ENCODE measurements at places on chromosomes 2 and 18.

DNA sequence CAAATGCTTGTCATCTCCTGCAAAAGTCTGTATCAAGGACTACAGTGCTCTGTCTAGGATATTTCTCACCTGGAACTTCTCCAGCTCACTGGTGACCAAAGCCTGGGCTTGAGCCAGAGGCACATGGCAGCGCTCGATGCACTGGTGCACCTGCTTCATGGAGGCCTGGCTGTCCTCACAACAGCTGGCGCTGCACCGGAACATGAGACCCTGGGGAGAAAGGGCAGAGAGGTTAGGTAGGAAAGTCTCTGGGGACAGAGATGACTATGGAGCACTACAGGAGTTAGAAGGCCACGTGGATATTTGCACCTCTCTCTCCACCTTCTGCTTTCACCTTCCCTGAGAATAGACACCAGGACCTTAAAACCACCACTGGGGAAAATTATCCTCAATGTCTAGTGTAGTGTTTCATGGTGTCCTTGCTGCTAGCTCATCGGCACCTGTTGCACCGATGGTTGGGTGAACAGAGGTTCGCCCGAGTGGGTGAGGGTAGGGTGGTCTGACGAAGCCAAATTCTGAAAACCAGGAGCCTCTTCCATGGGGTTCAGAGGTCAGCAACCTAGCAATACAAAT is 1.0 kb downstream of the FAM136A start:
- DNase-seq = no peak

DNA sequence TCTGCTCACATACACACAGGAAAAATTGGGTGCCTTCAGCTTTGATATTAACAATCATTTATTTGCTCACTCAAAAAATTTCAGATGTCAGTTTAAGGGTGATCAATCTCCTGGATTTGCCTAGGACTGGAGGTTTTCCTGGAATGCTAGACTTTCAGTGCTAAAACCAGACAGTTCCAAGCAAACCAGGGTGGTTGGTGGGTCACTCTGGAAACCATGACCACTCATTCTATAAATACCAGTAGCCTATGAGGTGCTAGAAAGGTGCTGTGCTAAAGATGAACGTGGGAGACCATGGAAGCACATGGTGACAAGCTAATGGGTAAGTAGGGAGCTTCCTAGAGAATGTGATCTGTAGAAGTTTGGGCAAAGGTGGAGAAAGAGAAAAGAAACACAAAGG is 25.4 kb upstream of the STPG4 start:
- no peak for DNase-seq

GRCh38 chr2:32237996-32238395 is 26.7 kb downstream of the NLRC4 start:
- DNase-seq = no peak

- DNase-seq = no peak
Measured at GRCh38 chr18:60894254-60894945, 438.8 kb upstream of the CDH20 start.

- DNase-seq = no peak
Measured at GRCh38 chr2:191001032-191001431, 12.9 kb downstream of the STAT1 start.

DNA sequence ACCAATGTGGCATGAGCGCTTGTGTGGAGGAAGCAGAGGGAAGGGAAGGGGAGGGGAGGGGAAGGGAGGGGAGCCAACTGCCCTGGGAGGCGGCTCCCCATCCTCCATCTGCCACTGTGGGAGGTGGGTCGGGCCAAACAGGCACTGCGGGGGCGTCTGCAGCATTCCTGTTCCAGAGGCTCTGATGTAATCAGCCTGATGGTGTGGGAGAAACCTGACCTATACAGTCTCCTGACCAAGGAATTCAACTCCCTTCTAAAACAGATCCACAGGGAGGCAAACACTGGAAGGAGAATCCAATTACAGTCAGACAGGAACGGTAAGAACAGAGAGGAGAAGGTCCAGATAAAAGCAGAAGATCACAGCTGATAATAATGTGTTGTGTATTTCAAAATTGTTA is 88.8 kb downstream of the CD8B2 start:
- DNase-seq = no peak

DNA sequence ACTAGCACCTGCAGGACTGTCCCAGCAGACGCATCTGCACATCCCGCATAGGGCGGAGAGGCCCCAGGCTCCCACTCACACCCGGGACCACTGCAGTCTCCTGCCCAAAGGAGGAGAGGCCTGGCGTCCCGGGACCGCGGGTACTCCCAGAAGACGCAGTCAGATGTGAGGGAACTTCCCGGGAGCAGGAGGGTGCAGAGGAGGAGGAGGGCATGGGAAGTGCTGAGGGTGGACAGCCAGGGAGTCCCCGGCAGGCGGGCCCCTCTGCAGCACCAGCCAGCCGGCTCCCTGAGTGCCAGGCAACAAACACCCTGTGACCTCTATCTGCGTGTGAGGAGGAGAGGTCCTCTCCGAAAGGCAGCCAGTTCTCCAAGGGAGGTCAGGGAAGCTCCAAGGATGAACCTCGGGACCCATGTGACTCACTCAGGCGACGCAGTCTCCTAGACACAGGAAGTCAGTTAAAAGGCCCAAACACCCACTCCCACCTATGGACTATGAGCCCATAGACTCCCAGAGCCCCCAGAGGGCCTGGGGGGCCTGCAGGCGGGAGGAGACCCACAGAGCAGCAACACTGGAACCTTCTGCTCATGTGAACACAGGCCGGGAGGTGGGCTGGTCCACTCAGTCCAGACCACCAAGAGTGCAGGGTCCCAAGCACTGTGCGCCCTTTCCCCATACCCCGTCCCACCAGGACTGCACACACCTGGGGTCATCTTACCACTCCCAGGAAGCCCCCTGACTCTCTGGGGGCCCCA is 4.2 kb downstream of the PXDN start:
- DNase-seq = no peak

DNA sequence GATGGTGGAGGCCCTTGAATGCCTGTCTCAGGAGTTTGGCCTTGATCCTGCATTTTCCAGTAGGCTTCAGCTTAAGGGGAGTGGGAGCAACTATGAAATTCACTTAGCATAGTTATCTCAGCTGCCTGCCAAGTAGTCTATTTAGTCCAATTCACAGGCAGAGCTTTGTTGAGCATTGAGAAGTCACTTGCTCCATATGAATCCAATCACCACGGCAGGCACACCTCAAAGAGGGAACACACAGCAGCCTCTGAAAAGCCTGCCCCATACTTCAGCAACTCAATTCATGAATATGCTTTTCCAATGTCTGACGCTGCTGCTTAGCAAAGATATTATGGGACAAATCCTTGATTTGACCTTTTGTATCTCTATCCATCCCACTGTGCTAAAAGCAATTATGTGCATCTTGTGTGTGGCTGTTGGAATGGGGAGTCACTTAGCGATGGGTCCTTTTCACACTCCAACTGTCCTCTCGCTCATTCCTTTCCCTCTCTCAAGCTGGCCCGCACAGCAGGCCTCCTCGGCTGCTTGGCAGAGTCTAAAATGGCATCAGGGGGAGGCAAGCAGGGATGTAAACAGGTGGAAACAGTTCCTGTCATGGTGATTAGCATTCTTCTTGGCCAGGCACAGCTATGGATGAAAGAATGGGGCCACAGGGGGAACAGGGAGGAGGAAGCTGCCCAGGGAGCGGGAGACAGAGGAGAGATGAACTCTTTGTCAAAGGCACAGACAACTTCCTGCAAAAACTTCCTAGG is 56.0 kb upstream of the LRPPRC start:
- DNase-seq = no peak

DNA sequence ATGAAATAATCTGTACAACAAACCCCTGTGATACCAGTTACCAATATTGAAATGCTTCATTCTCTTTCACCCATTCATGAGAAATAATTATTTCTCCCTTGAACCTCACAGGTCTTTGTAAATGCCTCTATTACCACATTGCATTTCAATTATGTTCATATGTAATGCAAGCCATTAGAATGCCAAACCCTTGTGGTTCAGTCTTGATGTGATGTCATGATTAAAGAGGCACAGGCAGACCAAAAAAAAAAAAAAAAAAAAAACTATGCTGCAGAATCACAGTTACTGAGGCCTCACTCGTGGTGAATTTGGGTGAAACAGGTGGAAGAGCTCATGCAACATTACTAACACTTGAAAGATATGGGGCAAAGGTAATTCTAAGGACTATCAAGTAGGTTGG is 9.4 kb upstream of the EPG5 start:
- DNase-seq = no peak

GRCh38 chr2:53896864-53897263 is 37.1 kb upstream of the GPR75 start:
- DNase-seq = no peak

DNA sequence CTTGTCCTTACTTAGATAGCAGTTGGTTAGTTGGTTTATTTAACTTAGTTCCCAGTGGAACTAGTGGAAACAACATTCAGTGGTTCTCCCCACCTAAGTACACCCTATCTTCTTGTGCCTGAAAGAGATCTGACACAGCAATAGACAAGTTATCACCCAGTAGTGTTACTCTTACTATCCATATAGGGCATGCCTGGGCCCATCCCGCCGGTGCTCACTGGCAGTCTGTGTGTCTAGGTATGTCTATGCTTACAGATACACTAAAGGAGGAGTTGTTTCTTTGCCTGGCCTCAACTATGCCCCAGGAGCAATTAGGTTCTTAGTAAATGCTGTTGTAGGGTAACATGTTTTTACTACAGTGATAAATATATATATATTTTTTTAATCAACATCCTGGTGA is 12.0 kb upstream of the NRP2 start:
- DNase-seq = no peak

GRCh38 chr2:238462782-238463396 is 36.2 kb downstream of the ASB1 start:
- no peak for DNase-seq

Data from endothelial cell (in vitro differentiated cells).